ENCODE measurements at places on chromosomes 16 and 17.

GRCh38 chr16:77899416-77899815 is 111.1 kb downstream of the VAT1L start:
- DNase-seq, result no peak

GRCh38 chr17:79203016-79203415 is 128.4 kb downstream of the ENGASE start:
- DNase-seq, result no peak

DNA sequence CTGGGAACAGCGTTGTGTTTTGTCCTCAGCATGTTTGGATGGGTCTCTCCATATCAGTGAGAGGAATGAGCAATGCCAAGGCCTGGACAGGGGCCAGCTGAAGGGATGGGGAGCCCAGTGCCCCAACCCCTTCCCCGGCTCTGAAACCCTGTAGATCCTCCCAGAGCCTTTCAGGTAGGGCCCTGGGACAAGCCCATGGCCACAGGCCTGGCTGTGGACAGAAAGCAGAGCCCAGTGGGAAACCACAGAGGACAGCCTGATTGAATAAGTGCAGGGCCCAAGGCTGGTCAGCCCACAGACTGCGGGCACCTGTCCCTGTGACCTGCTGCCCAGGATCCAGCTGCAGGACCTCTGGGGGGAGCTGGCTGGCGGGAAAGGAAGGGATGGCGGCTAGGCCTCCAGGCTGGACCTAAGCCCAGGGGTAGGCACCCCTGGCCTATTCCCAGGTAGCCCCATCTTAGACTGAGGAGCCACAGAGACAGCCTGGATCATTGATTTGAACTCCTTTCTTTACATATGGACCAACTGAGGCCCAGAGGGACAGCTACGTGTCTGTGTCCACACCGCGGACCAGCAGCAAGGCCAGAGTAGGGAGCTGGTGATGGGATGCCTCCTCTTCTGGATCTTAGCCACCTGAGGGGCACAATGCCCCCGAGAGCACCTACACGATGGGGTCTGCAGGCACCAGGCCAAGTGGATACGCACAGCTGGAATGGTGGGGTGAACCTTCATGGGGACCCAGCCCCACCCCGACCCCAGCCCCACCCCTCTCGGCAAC is 1.3 kb downstream of the CCDC102A start:
- no peak for DNase-seq

- DNase-seq, result no peak
Measured at GRCh38 chr17:63154586-63155244, 188.7 kb downstream of the TANC2 start.

DNA sequence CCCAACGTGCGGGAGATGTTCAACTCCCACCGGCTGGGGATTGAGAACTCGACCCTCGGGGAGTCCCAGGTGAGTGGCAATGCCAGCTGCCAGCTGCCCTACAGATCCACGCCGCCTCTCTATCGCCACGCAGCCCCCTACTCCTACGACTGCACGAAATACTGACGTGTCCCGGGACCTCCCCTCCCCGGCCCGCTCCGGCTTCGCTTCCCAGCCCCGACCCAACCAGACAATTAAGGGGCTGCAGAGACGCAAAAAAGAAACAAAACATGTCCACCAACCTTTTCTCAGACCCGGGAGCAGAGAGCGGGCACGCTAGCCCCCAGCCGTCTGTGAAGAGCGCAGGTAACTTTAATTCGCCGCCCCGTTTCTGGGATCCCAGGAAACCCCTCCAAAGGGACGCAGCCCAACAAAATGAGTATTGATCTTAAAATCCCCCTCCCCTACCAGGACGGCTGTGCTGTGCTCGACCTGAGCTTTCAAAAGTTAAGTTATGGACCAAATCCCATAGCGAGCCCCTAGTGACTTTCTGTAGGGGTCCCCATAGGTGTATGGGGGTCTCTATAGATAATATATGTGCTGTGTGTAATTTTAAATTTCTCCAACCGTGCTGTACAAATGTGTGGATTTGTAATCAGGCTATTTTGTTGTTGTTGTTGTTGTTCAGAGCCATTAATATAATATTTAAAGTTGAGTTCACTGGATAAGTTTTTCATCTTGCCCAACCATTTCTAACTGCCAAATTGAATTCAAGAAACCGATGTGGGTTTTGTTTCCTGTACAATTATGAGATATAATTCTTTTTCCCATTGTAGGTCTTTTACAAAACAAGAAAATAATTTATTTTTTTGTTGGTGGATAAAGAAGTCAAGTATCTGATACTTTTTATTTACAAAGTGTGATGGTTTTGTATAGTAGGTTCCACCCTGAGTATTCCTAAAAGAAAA is 2.3 kb downstream of the FOXC2 start:
- no peak for DNase-seq

DNA sequence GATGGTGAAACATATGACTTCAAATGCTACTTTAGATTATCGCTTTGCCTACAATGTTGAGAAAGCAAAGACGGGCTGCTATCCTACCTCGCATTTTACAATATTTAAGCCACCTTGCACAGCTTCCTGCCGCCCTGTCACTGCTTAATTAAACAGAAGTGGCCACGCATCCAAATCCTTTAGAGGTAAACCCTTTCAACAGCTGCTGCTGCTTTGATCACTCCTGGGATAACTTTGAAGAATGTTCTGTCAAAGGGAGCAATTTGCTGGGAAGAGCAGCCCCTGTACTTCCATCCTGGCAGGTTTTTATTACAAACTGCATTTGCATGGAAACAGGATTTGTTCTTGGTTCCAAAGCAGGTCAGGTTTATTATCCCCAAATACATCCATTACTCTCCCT is 24.2 kb upstream of the SSTR2 start:
- no peak for DNase-seq

DNA sequence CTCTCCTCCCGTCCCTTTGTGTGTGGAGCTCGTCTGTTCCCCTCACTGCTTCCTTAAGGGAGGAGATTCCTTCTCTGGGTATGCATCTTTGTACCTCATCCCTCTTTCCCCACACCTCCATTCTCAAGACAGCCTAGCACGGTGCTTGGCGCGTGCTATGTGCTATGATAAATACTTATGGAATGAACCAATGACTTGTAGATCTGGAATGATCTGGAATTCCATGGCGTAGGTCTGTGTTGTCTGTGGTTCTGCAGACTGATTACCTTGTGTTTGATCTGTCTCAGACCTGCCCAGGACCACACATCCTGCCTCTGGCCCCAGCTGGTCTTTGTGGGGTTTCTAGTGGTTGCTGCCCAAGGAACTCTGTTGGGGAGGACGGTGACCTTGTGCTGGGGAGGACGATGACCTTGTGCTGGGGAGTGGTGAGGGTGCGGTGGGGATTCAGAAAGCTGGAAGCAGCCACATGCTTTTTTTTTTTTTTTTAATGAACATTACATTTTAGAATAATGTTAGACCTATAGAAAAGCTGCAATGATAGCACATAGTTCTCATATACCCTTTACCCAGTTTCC is 33.5 kb upstream of the ETV4 start:
- no peak for DNase-seq

GRCh38 chr17:27310565-27311110 is 16.7 kb downstream of the WSB1 start:
- DNase-seq, result no peak

DNA sequence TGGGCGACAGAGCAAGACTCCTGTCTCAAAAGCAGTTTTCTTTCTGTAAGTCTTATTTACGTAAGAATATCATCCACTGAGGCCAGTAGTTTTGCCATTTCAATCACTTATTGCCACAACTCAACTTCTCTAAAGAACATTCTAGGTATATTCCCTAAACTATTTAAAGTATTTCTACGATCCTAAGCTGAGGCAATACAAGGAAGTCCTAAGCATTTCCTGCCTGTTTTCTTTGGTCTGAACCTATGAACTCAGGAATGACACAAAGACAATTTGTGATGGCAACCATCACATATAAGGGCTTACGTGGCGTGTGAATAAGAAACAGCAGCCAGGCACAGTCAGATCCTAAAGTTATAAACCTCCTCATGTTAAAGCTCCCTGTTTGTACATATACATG is 14.2 kb downstream of the USP36 start:
- DNase-seq, result no peak

DNA sequence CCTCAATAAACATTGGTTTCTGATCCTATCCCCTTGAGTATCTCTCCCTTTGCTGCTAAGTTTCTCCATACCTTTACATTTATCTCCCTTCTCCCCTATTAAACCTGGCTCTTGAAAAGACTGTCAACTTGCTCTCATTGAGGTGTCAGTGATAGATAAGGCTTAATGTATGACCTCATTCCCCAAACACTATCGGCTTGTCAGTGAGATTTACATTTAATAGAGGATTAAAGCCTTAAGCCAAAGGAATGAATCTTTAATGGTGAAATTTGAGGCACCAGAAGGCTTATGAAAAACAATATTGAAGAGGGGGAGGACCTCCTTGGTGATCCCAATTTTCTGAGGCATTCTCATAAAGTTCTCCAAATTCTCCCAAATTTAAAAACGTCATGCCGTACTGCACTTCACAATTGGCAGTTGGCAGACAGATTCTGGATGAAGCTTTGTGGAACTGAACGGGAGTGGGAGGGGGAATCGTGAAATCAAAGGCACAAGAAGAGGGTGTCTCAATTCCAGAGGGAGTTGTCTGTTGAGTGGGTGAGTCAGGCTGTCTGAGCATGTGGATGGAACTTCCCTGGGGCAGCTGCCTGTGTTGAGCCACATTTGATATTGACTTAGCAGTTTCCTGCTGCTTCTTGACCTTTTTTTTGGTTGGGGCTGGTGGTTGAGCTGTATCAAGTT is 478.8 kb downstream of the NPIPA7 start:
- DNase-seq, result no peak

DNA sequence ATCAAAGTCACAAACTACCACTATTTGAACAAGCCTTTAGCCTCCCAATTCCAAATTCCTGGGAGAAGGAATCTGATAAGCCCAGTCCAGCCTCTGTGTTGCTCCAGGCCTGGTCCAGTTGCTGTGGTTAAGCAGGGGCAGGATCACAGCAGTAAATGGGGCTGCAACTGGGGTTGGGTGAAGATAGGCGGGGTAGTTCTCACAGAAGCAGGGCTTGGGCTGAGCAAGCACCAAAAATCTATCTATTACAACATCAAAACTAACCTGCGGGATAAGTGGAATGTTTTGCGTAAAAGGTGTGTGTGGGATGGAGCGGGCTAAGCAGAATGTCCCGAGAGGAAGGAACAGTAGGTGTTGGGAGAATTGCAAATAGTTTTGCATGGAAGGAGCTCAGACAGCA is 23.0 kb upstream of the RNF135 start:
- no peak for DNase-seq

DNA sequence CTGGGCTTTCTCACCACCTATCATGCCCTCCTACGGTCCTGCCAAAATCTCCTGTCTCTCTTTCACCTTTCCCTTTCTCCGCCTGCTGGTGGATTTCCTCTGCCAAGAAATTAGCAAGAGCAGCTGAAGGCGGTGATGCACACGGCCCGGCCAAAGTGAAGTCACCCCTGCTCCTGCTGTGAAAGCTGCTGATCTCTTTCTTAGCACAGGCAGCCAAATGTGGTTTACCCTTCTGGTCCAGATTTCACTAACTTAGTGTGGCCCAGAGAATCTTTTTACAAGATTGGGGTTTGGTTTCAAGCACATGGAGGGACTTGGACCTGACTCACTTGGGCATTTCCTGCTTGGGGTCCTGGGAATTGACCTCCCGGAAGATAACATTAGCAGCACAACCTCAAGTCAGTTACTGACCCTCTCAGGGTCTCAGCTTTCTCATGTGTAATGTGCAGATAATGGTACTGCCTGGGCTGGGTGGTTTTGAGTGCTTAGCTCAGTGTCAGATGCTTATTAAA is 155.7 kb downstream of the SOCS1 start:
- no peak for DNase-seq

DNA sequence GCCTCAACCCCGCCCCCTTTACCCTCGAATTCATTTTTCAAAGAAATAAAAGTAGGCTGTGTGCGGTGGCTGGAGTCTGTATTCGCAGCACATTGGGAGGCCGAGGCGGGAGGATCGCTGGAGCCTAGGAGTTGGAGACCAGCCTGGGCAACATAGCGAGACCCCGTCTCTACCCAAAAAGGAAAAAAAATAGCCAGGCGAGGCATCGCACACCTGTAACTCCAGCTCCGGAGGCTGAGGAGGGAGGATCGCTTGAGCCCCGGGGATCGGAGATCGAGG is 671 bp upstream of the TOP2A start:
- no peak for DNase-seq

DNA sequence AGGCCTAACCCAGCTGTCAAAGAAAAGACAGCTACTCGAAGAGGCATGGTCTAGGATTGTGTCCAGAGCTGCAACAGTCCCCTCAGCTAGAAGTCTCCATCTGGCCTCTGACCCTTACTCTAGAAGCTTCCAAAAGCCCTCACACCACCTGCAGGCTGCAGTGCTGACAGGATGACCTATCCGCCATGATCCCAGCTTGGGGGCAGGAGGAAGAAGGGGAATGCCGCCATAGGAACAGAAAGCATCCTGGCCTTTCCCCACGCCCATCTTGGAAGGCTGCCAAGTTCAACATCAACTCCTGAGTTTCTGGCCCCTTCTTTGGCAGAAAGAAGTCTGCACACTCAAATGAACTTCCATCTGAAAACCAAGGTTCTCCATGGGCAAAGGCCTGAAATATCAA is 3.1 kb upstream of the KRT36 start:
- no peak for DNase-seq

- DNase-seq, result no peak
Measured at GRCh38 chr17:50278526-50279180, 4.4 kb downstream of the TMEM92 start.

DNA sequence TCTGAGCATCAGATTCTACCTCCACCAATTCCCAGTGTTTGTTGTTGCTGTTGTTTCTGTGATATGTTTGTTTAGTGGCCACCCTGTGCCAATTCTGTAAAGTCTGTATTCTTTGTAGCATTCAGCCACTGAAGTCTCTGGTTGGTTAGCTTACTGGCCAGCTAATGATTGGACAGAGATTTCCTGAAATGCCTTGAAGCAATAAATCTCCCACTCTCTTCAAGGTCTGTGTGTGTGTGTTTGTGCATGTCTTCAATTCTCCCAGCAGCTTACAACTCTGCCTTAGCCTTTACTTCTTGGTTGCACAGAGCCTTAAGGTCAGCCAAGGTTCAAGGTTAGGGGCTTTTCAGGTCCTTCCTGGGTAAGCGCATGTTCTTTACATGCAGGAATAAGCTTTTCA is 38.2 kb downstream of the PRPSAP2 start:
- no peak for DNase-seq

DNA sequence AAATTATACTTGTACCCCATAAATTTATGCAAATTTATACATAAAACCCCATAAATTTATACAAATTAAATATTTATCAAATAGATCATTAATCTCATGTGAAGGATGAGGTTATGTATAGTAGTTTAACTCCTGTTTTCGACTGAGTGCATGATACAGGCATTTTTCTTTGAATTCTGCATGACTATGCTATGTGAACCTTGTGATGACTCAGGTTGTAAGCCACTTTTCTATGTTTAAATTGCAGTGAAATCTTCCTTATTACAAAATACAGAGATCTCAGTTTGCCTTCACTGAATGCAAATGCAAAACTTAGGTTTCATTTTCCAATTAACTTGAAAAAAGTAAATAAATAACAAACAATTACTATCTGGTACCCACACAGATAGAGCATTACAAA is 843.7 kb downstream of the CDH11 start:
- DNase-seq, result no peak

GRCh38 chr16:20995711-20996110 is 95.1 kb downstream of the LYRM1 start:
- DNase-seq, result no peak

All from left renal cortex interstitium (tissue), 4 donors.